ENCODE measurements at places on chromosomes 2 and 18. TPM values are rescaled to one million over a fixed set of nuclear protein-coding genes. Genes with fewer than 3 reads are reported as not detected.

Gene SKOR2
- not detected for total RNA-seq

Gene TTN
- total RNA-seq: under 0.01 TPM

Gene ACVR1C
- total RNA-seq: 0.36 TPM

Gene SCN2A
- total RNA-seq: 5.0 TPM

Gene MERTK
- 0.72 TPM for total RNA-seq

Gene CABYR
- 4.0 TPM for total RNA-seq

Gene HADHA
- total RNA-seq: 117 TPM

Gene CAPN14
- total RNA-seq: under 0.01 TPM

Gene SOX11
- total RNA-seq: 0.59 TPM

DNA sequence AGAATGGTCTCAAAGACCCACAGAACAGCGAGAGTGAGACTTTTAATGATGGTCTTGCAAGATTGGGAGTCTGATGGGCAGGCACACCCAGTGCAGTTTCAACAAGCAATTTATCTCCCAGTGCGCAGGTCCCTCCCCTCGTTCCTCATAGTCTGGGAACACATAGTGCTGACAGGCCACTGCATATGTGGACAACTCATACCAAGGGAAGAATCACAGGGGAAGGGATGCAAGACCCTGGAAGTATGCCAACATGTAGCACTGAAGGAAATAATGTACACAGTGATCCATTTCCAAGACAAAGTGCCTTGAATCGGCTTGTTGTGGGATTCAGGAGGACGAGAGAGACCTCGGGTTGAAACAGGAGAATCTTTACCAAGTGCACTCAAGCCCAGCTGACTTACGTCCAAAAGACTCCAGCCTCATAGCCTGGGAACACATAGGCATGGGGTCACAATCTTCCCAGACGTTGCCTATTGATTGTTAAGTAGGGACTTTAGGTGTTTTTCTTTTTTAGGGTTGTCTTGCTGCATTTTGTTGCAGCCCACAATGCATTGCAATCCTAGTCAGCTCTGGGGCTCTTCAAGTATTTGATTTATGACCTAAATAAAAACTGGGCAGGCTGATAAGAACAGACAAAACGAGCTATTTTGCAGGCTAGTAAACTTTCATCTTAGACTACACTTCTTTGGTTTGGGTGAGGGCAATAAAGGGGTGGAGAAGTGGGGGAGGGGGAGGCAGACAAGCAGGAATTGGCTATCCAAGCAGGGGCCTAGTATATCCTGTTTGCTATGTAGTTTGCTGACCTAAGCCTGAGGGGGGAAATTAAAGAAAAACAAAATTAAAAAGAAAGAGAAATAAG is 24.7 kb upstream of the SERPINB5 start:
- DNase-seq: no peak

DNA sequence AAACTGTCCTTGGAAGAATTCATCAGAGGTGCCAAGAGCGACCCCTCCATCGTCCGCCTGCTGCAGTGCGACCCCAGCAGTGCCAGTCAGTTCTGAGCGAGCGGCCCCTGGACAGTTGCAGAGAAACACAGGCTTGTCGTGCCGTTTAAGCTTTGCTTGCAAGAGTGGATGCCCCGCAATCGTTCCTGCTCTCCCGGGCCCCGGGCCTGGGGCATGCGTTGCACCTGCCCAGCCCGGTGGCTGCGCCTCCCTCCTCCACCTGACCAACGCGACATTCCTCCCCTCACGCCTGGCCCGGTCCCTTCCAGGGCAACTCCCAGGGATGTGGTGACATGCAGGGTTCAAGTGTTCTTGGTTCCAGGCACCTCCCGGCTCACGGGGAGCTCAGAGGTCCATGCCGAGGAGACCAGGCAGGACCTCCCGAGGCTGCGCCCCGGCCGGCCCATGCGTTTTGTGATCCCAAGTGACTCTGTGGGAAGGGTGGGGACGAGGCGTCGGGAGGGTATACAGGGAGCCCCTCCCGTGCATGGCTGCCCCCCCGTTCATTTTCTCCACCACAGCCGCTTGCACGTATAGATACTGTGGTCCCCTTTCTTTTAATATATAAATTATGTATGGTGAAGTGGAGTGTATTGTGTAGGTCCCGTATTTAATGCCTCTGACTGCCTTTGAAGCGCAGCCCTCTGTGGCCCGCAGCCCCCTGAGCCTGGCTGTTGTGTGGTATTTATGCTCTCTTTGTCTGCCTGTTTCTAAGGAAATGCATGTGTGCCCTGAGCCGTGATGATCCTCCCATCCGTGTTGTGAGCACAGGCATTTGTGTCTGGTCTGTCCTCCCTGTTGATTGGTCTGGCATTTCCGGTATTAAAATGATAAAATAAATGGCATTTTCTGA is 21.2 kb downstream of the ODC1 start:
- DNase-seq: peak; percentile 61

DNA sequence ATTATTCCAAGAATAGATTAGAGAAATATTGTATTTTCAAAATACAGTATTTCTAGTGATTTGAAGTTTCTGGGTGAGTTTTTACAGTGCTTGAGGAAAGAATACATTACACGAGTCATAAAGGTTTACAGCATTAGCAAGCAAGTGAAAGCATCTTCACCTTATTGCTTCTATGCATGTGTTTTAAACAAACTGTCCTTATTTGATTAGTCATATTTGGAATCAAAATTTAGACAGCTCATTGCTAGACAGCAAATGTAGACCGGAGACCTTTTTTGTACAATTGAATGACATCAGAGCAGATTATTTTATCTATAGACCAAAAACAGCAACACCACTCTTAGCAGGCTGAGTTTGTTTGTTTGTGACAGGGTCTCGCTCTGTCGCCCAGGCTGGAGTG is 69.2 kb downstream of the FAM161A start:
- DNase-seq: no peak

DNA sequence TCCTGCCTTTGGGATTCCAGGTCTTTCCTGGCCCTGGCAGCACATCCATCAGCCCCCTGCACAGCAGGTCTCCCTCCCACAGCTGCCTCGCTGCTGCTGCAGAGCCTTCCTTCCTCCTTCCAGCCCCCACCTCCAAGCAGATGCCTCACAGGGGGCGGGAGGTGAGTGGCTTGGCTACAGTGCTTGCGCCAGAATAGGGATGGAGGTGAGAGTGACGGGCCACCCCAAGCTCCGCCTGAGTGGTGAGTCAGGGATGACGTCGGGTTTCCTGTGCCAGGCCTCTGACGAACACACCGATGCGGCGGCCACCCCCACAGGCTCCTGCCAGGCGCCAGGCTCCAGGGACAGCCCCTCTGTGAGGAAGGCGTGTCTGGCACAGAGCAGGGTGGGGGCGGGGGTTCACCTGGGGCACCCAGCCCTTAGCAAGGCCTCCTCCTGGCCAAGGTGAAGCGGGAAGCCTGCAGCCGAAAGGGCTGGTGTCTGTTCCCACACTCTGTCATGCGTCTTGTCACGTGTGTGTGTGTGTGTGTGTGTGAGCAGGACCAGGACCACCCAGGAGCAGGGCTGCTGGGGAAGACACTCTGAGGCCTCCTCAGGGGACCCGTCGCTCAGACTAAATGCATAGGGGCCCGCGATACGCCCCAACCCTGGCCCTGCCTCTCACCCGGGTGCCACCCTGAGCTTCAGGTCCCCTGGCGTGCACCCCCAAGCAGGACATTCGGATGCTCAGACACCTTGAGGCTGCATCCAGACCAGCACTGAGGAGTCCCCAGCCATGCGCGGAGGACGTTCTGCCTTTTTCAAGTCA is 3.4 kb upstream of the DUSP2 start:
- peak; percentile 99 for DNase-seq

GRCh38 chr2:64904413-64905329 is 84.5 kb upstream of the SLC1A4 start:
- no peak for DNase-seq

DNA sequence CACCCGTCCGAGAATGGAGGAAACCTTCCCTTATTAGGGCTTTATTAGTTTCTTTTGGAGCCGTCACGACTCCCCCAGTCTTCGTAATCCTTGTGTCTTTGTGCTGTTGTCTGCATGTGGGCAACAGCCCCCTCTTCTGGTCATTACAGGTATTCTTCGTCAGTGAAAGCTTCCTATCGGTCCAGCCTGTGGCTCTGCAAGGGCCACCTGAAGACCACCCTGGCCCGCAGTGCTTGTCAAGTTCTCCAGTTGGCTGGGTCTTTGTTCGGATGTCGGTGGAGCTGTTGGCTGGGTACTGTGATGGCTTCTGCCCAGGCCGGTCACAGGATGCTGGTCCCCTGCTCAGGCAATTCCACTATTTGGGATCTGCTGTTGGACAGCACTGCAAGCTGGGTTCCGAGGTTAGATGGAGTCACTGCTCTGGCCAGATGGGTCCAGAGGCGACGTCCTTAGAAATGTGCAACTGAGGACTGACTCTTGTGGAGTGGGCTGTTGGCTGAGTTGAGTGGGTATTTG is 19.2 kb downstream of the E2F6 start:
- peak; percentile 59 for DNase-seq

DNA sequence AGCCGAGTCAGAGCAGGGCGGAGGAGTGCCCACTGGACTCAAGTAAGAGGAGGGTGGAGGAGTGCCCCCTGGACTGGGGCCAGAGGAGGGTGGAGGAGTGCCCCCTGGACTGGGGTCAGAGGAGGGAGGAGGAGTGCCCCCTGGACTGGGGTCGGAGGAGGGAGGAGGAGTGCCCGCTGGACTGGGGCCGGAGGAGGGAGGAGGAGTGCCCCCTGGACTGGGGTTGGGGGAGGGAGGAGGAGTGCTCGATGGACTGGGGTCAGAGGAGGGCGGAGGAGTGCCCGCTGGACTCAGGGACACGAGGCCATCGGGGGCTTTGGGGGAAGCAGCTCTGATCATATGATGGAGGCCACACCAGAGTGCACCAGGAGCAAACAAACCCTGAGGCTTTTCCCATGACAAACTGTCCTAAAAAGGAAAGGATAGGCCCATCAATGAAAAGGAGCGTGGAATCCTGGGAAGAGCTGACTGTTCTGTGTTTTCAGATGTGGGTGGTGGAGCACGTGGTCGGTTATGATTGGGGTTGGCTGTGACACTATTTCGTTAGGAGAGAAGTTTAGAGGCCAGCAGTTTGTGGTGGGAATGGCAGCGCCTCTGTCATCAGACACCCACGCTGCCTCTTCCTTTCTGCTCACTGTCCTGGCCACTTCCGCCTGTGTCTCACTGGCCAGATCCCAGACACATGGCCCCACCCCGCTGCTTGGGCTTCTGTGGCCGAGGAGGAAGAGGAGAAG is 24.5 kb upstream of the HPCAL1 start:
- peak; percentile 98 for DNase-seq

- no peak for DNase-seq
Measured at GRCh38 chr2:46131-46470, 204 bp downstream of the FAM110C start.

DNA sequence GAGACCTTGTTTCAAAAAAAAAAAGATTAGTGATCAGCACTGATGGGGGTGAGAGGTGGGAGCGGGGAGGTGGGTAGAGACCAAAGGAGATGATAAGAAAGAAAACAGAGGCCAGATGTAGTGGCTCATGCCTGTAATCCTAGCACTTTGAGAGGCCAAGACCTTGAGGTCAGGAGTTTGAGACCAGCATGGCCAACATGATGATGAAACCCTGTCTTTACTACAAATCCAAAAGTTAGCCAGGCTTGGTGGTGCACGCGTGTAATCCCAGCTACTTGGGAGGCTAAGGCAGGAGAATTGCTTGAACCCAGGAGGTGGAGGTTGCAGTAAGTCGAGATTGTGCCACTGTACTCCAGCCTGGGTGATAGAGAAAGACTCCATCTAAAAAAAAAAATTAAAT is 9.5 kb upstream of the SLC35F6 start:
- no peak for DNase-seq

GRCh38 chr2:32777714-32778113 is 149.9 kb downstream of the TTC27 start:
- DNase-seq: no peak

DNA sequence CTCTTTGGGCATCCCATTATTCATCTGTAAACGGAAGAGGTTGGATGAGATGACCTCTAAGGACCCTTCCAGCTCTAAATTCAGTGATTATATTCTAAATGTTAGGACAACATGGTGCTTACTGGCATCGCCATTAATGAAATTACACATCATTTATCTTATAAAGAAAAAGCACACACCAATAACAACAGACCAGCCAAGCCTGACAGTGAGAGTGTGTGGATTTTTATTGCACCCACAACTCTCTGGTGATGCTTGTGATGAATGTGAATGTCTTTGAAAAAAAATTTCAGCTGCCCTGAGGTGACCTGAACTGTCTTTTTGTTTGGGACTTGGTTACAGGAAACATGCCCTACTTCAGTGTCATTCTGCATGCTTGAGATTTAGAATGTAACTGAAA is 513.3 kb upstream of the NRP2 start:
- no peak for DNase-seq

GRCh38 chr2:222904557-222905258 is 43.9 kb downstream of the ACSL3 start:
- peak; percentile 87 for DNase-seq

DNA sequence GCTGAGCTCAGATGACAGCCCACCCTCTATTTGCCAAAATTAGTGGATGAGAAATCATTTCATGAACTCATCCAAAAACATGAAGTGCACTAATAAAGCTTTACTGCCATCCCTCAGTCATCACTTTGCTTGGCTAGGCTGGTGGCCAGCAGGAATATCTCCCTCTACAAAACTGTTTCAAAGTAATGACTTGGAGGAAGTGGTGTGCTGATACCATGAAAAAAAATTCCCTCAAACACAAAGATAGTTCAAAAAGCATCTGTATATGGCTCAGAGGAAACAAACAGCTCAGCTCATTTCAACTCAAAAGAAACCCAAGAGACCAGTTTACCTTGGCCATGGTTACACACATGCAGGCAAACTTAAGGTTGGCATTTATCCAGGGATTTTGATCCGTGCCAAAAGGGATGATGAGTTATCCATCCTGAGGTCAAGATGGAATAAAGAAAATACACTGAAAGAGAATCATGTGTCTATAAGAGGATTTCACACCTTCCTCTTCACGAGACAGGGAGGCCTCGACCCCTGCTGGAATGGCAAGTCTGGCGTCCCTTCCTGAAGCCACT is 18.4 kb upstream of the WIPF1 start:
- DNase-seq: peak; percentile 72

DNA sequence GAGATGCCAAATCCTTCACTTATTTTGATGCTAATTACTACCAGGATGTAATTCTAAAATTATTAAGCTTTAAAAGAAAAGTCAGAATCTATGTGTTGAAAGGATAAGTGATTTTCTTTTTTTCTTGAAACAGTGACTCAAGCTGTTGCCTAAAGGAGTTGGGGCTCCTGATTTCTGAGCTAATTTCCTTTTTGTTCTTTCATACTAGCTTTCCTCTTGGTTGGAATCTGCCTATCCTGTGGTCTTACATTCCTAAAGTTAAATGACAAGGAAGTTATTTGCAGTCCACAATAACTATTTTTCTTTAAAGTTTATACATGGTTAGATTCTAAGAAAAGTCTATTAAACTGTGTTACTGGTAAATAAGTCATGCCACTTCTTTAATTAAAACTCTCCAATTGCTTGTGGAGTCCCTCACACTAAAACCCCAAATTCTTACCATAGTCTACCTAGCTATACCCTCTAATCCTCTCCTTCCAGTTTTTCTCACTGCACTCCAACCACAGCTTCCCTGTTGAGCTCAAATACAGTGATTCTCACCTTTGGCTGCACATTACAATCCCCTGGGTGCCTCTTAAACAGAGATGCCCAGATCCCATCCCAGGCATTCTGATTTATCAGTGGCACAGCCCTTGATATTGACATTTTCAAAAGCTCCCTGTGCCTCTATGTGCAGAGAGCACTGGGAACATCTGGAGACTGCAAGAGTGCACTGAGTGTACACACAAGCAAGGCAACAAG is 63.3 kb upstream of the EFEMP1 start:
- DNase-seq: no peak

GRCh38 chr2:108554528-108554927 is 20.3 kb downstream of the LIMS1 start:
- DNase-seq: no peak

- peak; percentile 3 for DNase-seq
Measured at GRCh38 chr2:201258666-201259615, 1.4 kb upstream of the CASP8 start.

GRCh38 chr2:216636551-216637450 is 3.6 kb downstream of the IGFBP2 start:
- peak; percentile 94 for DNase-seq

Measured in osteoblast (primary cell).